ENCODE measurements at places on chromosomes 1 and 21.

- no peak for DNase-seq
Observed at GRCh38 chr1:155971910-155972809, 6.2 kb downstream of the ARHGEF2 start.

GRCh38 chr1:222976453-222976852, 161.6 kb downstream of the DISP1 start:
- DNase-seq = no peak

GRCh38 chr1:240946926-240947325, 335.0 kb upstream of the GREM2 start:
- peak; percentile 20 for DNase-seq

- DNase-seq = no peak
Observed at GRCh38 chr1:236568285-236568894, 35.9 kb downstream of the HEATR1 start.

GRCh38 chr21:17612023-17612564, 607 bp downstream of the BTG3 start:
- peak; percentile 23 for DNase-seq

- no peak for DNase-seq
Observed at GRCh38 chr1:235532360-235532759, 28.1 kb upstream of the B3GALNT2 start.
